Tibial artery (tissue), 4 donors: ENCODE measurements at places on chromosomes 4 and X.
A peak's percentile ranks its signal among the peaks of the same experiment; 100 is the strongest.

DNA sequence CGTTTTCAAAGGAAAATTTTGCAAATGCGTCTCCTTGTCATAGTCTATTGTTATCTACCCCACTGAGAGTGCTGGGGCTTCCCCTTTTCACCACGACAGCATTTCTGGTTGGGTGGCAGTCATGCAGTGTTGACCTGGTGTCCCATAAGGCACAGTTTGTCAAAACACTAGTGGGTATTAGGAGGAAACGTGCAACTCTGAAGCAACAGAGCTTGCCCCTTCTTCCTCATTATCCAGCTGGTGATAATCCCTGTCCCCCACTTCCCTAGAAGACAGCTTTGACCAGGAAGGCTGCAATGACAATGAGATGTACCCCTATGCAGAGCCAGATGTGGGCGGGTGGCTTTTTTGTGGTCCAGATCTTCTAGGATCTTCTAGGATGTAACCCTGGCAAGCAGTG is 1.8 kb downstream of the TBC1D1 start:
- DNase-seq = peak; percentile 32

DNA sequence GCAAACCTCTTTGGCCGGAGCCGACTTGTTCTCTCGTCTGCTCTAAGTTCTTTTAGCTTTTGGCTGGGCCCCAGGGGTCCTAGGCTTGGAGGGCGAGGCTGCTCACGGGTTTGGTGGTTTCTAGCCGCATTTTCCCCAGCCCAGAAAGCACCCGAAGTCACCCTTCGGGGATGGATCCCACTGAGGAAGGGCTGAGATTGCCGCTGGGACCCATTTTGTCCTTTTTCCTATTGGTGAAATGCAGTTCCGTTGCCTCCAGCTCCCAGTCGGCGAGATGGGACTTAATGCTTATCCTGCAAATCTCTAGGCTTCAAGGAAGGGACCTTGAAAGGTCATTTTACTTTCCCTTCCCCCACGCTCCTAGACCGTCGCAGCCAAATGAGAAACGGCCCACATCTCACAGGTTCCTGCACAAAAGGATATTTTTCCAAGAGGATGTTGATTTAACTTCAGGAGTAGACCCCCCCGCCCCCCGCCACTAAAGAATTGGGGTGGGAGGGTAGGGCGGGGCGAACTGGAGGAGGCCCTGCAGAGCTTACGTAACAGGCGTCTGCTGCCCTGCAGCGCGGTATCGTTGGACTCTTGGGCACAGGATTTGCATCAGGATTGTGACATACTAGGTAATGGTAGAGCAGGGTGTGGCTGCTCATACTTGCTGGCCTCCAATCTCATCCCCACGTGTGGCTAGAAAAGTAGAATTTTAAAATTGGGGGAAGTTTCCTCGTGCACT is 564 bp downstream of the PGK1 start:
- peak; percentile 82 for DNase-seq

GRCh38 chr4:184784628-184785257 is 41.0 kb downstream of the ACSL1 start:
- DNase-seq = no peak

DNA sequence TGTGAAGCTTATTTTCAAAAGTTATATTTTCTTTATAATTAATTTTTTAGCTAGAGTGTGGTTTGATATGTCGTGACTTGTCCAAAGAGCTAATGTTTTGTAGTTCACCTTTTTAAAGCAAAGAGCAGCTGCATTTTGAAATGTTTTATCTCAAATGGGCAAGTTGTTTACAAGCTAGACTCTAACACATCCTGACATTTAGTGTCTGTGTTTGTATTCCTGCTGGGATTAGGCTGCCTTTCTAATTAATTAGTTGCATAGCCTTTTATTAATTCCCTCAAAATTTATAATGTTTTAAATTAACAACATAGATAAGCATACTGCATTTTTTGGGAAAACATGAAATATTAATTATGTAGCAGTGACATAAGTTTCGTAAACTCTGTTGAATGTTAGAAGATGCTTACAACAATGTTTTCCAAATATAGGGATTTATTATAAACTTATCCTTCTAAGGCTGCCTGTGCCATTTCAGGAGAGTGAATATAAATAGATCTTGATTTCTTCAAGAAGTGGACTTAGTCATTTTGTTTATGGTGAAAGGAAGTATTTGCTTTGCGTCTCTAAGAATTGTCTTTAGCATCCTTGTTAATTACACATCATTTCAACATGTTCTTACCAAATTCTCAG is 37.7 kb upstream of the NUDT6 start:
- DNase-seq = no peak

GRCh38 chrX:139388254-139388653 is 142.3 kb upstream of the F9 start:
- DNase-seq = no peak

DNA sequence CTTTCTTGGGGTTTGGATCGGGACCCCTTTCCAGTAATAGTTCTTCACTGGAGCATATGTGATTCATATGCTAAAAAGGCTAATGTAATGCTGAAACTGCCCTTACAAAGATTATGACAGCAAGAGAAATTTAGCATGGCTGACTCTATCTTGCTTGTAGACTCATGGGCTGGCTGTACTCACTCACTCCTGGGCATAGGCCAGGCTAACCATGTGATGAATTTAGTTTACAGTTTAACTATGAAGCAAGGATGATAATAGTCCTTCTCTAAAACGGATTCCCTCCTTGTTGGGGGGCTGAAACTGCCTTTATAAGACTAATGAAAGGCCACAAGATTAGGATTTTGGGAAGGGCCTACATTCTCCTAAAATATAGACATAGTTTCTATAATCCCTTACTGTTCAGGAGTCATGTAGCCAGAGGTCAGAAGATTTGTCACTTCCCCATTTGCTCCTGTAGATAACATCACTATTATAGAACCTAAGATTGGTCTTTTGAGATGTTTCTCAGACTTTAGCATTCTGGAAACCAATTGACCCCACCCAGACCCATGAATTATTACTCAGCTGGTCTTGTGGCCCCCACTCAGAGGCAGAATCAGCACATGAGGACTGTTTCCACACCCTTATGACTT is 20.8 kb upstream of the CEP135 start:
- no peak for DNase-seq

- DNase-seq = no peak
These were observed 124.0 kb upstream of the STIM2 start for GRCh38 chr4:26736621-26737020.
